ENCODE measurements at places on chromosomes 6 and 20. TPM values are rescaled to one million over a fixed set of nuclear protein-coding genes. Genes with fewer than 3 reads are reported as not detected.
A peak's percentile ranks its signal among the peaks of the same experiment; 100 is the strongest.

The SLC22A16 gene
- total RNA-seq: not detected

The FAM83C gene
- not detected for total RNA-seq

The KHDC1 gene
- total RNA-seq: 7.7 TPM

The FABP7 gene
- total RNA-seq: 3.9 TPM

DNA sequence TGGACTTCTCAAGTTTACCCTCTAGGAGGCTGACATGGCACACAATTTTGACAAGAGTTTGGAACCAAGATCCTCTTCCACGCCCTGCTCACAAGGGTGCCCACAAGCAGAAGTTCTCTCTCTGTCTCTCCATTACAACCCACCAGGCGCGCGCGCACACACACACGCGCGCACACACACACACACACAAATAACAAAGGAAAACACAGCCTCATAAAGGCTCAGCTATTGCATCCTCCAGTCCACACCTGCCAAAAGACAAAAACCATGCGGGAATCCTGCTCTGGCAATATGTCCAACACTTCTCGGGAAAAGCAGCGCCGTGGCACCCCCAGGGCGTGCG is 870 bp downstream of the PAK5 start:
- DNase-seq: no peak

DNA sequence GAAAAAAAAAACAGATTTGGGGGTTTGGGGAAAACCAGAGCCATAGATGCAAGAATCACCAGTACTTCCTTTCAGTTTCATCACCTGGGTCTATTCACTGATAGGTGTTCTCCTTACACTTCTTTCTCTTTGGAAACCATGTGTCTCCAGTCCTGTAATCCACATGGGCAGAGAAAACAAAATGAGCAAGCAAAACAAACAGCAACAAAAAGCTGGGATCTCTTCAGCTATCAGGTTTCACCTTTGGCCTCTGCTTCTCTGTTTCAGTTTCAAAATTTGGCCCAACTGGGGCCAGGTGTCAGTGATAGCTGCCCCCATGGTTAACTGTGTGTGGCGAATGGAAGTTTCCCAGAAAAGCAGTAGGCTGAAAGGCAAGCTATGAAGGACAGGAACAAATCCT is 220.0 kb upstream of the THBS2 start:
- no peak for DNase-seq

DNA sequence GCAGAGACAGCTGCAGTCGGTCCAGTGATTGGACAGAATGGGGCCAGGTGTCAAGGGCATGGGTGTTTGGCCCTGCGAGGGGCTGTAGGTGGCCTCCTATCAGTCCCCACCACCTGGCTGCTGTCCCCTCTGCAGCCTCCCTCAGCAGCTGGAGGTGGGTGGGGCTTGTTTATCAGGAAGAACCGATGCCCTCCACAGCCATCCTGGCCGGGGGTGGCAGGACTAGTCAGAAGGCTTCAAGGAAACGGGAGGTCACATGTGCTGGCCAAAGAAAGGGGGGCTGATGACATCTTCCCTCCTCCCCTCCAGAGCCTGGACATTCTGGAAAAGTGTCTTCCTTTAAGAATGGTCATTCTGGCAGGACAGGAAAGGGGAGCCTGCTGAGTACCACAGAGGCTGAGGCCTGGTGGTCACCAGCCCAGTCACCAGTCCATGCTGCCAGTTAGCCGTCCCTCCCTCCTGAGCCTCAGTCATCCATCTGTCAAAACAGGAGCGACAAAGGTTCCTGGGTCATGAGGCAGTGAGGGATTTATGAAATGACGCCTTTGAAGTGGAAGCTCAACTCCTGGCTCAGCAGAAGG is 4.1 kb downstream of the FAM210B start:
- peak; percentile 44 for DNase-seq

- DNase-seq: no peak
Observed at GRCh38 chr6:115323001-115323400, 737.7 kb downstream of the FRK start.

GRCh38 chr6:136445063-136445462 is 105.2 kb downstream of the MAP7 start:
- no peak for DNase-seq

- DNase-seq: no peak
Observed at GRCh38 chr20:22802296-22802695, 217.9 kb upstream of the FOXA2 start.

- peak; percentile 85 for DNase-seq
Observed at GRCh38 chr6:32047855-32048766, 9.9 kb downstream of the CYP21A2 start.

- no peak for DNase-seq
Observed at GRCh38 chr6:138966870-138967269, 21.2 kb downstream of the REPS1 start.

DNA sequence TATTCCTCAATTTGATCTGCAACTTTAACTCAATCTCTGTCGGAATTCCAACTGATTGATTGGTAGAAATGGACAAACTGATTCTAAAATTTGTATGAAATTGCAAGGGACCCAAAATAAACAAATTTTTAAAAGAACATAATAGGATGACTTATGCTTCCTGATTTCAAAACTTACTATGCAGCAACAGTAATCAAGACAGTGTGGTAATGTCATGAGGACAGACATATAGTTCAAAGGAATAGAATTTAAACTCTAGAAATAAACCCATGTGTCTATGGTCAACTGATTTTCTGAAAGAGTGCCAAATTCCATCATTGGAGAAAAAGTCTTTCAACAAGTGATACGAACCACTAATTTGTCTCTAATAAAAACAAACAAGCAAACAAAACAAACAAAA is 1320.1 kb upstream of the GJE1 start:
- DNase-seq: no peak

GRCh38 chr20:48841875-48842529 is 14.2 kb upstream of the PREX1 start:
- DNase-seq: no peak

- no peak for DNase-seq
Observed at GRCh38 chr6:47248446-47248845, 61.3 kb downstream of the TNFRSF21 start.
